ENCODE measurements at places on chromosomes 1 and 21.

DNA sequence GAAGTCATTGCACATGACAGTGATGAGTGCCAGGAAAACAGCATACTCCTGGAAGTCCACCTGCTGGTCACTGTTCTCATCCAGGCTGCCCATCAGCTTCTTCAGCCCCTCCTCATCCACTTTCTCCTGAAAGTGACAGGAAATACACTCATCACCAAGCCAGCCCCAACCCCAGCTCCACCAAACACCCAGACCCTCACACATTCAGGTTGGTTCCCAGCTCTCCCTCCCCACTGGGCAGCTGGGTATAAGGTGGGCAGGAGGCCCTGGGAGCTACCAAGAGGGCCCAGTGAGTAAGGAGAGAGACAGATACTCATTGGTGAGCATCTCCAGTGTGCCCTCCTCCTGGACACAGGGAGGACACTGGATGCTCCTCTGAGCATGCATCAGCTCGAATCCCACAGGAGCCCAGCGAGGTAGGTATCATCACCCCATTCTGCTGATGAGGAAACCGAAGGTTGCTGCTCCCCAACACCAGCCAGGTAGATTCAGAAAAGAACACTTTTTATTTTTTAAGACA lies 4.1 kb downstream of the S100A2 start:
- DNase-seq, result no peak

DNA sequence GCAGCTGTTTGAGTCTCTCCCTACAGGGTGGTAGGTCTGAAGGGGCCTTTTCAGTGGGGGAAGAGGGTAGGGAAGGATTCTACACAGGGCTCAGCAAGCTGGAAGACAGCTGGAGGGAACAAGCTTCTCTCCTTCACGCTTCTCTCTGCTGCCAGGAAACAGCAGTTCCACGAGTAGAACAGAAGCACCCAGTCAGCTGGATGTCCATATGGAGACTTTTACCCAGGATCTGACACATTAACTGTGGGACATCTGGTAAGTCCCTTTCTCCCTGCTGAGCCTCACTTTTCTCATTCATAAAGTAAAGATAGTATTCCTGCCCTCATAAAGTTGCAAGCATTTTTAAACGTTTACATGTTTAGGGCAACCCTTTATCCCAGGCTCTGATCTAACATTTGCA lies 280.3 kb downstream of the OMA1 start:
- no peak for DNase-seq

DNA sequence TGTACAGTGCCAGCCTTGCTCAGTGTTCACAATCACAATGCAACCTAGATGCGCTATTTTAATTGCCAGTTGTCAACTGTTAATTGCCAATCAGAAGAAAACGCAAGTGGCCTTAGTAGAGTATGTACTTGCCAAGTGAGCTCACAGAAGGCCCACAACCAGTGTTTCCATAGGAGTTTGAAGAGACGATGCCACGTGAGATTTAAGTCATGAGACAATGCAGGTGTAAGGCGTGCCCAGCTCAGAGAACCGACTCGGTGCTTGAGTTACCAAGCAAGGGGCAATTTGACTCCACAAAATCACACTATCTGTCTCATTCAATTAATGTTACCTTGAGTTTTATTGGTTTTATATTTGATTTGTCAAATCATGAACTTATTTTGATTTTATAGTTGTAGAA lies 65.6 kb downstream of the TEX35 start:
- no peak for DNase-seq

- no peak for DNase-seq
These were observed 157.4 kb downstream of the HUNK start for GRCh38 chr21:32030146-32030652.

- peak; percentile 80 for DNase-seq
These were observed 42.5 kb upstream of the TMEM125 start for GRCh38 chr1:43227143-43227764.

DNA sequence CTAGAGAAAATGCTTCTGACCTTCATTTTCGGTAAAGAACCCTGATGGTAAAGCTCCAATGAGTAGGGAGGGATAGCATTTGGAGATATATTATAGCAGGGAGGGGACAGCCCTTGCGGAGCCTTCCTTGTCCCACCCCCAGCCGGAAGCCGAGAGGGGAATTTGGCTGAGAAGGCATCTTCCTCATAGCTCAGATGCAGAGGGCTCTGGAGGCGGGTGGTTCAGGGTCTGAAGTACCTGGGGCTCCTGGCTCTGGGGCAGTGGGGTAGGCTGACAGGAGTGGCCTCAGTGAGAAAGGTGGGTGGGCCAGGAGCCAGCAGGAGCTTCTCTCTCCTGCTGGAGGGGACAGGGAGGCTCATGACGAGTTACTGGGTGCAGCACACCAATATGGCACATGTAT lies 88.0 kb upstream of the IFFO2 start:
- DNase-seq, result no peak

DNA sequence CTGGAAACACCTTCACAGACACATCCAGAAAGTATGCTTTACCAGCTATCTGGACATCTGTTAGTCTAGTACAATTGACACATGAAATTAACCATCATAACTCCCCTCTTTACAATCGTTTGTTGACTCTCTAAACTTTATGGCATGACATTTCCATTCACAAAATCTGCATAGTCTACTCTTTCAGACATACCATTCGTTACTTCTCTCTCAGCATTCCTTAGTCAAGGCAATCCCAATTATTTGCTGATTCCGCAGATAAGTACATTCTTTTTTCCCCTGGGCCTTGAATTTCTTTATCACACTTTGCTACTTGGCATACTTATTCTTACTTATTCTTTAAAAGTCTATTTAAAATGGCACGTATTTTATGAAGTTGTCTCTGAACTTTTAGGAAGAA lies 15.1 kb upstream of the CRB1 start:
- no peak for DNase-seq

DNA sequence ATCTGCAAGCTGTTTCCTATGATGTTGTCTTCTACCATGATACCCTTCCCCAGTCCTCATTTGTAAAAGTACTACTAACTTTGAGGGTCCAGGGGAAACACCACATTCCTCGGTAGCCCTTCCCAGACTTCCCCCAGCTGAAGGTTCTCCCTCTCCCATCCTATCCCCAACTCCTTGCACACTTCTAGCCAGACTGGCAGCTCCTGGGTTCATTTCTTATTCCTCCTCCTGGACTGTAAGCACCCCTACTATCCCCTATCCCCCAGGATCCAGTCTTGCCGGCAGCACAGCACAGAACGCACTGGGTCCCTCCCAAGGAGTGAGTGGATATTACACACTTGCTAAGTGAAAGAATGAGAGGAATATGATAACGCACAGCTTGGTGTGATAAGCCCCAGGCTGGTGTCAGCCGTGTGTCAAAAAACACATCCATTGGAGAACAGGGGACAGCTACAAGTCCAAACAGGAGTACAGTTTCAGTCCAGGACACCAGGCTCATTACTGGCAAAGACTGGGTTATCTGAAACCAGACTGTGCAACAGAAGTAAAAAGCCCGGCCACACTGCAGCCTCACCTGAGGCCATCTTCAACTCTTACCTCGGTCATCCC lies 100.2 kb downstream of the SSBP3 start:
- no peak for DNase-seq

DNA sequence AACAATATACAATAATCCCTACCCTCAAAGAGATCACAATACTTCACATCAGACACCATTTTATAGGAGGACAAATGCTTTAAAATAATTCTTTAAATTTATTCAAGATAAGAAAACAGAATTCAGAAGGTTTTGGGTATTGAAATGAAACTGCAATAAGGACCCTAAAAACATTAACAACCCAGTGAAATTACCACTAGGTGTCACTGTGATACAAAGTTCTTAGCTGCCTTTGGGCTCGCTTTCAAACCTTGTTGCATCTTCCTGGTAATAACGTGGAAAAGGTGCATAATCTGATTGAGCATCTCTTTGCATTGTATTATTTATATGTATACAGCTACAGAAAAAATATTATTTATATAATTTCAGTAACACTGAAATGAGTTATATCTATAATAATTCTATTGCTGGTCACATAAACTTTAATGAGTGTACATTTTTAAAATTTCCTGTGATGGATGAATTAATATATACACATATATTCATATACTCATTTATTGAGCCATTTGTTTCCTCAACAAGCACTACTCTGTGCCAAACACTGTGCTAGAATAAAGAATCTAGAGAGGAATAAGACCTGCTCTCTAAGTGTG lies 185.2 kb downstream of the FAF1 start:
- no peak for DNase-seq

DNA sequence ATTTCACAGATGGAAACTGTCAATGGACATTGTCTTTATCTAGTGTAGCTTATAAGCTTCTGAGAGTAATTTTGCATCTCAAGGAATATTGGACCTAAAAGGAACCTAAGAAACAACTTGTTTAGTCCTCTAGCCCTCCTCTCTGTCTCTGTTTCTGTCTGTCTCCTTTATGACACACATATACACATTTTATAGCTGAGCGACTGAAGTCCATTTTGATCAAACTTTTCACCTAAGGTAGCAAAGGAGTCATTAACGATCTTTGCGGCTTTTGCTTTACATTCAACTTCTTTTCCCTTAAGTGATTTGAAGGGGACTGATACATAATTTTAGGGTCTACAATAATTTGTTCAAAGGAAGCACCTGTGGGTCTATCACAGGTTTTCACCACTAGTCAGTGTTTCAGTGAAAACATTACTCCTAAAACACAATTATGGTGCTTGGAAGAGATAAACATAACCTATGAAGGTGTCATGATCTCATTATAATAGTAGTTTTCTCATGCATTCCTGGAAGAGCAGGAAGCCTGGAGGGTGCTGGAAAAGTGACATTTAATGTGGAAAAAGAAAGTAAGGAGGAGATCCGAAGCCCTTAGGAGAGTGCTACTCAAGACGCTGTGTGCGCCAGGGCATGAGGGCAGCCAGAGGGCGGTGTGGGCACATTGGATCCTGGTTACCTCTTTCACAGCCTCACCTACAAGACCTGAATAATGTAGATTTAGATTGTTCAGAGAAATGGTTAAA lies 248.6 kb downstream of the DNM3 start:
- peak; percentile 46 for DNase-seq

DNA sequence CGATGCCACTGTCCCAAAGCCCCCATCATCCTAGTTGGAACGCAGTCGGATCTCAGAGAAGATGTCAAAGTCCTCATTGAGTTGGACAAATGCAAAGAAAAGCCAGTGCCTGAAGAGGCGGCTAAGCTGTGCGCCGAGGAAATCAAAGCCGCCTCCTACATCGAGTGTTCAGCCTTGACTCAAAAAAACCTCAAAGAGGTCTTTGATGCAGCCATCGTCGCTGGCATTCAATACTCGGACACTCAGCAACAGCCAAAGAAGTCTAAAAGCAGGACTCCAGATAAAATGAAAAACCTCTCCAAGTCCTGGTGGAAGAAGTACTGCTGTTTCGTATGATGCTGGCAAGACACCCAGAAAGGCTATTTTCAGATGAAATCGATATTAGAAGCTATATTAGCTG lies 8.1 kb downstream of the RHOU start:
- DNase-seq, result no peak

DNA sequence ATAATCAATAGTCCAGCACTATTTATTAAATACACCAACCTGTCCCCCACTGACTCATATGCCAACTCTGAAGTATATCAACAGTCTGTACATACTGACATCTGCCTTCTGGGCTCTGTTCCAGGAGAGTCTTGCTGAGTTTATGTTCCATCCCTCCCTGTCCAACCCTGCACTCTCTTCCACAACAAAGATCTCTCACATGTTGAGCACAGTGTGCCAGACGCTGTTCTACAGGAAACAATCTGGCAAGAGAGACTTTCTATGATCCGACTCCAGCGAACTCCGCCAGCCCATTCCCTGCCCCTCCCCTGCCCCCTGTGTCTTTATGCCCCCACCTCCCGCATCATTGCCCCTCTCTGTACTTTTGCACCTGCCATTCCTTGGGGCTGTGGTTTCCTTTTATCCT lies 3.4 kb downstream of the LACTBL1 start:
- DNase-seq, result no peak

- DNase-seq, result no peak
These were observed 817 bp downstream of the KLHL17 start for GRCh38 chr1:961132-961669.

DNA sequence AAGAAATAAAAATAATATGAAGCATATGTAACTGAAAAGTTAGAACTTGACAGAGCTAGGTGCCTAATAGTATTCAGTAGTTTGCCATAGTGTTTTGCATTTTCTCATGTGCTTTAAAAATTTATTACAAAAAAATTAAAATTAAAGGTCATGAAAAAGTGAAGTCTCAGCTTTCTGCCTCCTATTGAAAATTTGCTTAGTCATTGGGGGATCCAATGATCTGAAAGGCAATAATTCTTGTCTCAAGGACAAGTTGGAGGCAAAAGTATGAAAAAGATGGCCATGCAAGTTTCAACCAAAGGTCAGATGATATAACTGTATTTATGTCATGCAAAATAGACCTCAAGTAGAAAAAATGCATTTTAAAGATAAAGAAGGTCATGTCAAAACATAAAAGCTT lies 140.7 kb downstream of the DUSP10 start:
- no peak for DNase-seq

DNA sequence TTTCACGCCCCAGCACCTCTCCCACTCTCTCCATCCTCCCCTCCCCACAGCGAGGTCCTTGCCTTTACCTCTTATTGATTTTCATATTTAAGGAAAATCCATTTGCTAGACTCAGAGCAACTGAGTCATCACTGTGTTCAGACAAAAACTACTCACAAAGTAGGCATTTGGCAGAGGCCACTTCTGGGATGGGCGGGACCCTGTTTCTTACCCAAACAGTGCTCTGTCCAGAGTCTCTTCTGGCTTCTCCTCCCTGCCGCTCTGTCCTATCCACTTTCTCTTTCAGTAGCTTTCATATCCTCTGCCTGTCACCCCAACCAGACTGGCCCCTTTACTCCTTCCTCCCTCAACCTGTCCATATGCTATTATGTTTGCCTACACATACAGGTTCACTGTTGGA lies 2.4 kb upstream of the NAV1 start:
- DNase-seq, result no peak

Data from stimulated activated CD4-positive, alpha-beta T cell treated with anti-CD3 and anti-CD28 coated beads, Interleukin-15, amount 100 ng/mL, for 48 hours (primary cell).